Esophagus mucosa (tissue), 1 donor: ENCODE measurements at places on chromosomes 6 and 20. TPM values are rescaled to one million over a fixed set of nuclear protein-coding genes. Genes with fewer than 3 reads are reported as not detected.

C6orf58 gene
- total RNA-seq, result not detected

MYL9 gene
- total RNA-seq, result 28.8 TPM

CDSN gene
- 0.08 TPM for total RNA-seq

SLC13A3 gene
- total RNA-seq, result 0.92 TPM

C20orf202 gene
- 0.24 TPM for total RNA-seq

LINC00237 gene
- not detected for total RNA-seq

ELOVL4 gene
- total RNA-seq, result 6.8 TPM

CD40 gene
- 7.4 TPM for total RNA-seq

ERMARD gene
- total RNA-seq, result 19.6 TPM
